ENCODE measurements at places on chromosomes 2 and 18.

DNA sequence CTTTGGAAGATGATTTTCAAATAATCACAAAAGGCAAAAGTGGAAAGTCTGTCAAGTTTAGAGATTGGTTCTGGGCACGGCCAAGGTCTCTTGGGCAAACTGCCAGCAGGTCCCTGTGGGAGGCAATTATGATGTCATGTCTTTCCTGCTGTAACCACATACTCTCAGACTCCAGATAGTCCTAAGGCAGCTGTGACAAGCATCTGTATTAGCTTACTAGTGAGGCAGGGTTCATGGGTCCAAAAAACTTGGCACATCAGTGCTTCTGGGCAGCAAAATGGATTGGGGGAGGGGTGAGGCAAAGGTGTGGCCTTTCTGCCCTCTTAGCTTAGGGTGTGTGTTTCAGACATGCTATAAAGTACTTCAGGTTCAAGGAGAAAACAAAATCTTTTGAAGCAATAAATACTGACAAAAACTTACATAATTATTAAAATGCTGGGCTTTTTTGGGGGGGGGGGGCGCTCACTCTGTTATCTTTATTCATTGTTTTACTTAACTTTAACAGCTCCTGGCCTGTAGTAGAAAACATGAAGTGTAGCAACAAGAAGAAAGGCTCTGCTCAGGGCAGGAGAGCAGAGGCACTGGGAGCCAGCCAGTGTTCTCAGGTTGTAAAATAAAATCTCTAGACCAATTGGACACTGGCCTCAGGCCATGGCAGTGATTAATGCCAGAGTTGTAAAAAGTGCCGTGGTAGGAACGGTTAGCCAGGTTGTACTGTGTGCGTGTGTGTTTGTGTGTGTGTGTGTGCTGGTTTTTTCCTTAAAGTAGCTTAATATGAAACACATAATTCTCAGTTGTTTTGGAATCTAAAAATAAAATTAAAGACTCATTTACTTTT, 14.3 kb upstream of the TANC1 start:
- peak; percentile 89 for DNase-seq

DNA sequence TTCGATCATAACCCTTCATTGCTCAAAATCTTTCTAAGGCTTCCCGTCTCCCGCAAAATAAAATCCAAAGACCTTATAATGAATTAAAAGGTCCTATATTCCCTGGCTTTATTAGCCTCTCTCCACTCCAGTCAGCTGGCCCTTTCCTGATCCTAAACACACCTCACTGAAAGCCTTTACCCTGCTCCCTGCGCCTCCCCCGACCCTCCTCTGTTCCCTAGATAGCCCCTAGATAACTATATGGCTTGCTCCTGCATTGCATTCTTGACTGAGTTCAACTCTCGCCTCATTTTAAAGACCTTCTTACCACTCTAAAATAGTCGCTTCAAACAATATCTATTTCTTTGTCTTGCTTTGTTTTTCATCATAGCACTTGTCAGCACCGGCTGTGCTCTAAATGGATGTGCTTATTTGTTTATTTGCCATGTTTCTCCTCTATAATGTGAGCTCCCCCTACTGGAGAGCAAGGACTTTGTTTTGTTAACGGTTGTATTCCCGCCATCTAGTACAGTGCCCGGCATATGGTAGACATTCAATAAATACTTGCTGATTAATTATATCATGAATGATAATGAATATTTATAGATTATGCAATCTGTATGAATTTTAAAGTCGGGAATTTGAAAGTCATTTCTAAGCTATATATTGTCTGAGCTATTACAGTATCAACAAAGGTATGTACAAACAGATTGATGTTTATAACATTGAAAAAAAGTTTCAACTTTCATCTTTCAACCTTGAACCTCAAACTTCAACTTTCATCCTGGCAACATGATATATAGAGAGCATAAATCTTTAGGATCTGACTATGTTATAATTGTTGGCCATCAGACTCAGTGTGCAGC, 32.4 kb upstream of the VIT start:
- DNase-seq: peak; percentile 84

DNA sequence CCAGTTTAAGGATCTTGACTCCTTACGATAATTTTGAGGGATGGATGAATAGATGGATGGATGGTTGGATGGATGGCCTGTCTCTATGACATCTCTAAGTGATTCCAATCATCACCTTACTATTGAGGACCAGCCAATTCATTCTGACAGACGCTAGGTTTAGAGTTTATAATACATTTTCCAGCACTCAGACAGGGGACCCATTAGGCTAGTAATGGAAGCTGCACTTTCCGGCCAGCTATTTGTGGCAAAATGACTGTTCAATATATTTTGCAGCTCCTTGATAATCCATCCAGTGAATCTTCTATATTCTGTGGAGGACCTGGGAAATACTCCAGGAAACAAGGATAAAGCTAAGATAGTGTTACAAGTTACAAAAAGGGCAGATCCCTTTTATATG, 262.9 kb downstream of the TDRD15 start:
- DNase-seq: no peak

DNA sequence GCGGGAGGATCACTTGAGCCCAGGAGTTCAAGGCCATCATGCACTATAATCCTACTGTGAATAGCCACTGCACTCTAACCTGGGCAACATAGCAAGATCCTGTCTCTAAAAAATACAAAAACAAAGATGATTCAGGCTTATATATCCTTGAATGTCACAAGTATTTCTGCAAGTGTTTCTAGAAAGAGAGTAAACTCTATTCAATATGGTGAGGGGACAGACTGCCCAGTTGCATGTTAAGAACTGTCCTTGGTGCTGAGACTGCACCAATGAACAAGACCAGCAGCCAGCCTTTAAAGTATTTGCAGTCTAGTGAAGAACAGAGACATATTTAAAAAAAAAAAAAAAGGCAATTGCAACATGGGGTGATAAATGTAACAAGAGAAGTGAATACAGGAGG, 16.4 kb downstream of the MAP3K19 start:
- peak; percentile 37 for DNase-seq
